Amygdala (tissue), 56 donors: ENCODE measurements at places on chromosomes 12 and 14.
A peak's percentile ranks its signal among the peaks of the same experiment; 100 is the strongest.

DNA sequence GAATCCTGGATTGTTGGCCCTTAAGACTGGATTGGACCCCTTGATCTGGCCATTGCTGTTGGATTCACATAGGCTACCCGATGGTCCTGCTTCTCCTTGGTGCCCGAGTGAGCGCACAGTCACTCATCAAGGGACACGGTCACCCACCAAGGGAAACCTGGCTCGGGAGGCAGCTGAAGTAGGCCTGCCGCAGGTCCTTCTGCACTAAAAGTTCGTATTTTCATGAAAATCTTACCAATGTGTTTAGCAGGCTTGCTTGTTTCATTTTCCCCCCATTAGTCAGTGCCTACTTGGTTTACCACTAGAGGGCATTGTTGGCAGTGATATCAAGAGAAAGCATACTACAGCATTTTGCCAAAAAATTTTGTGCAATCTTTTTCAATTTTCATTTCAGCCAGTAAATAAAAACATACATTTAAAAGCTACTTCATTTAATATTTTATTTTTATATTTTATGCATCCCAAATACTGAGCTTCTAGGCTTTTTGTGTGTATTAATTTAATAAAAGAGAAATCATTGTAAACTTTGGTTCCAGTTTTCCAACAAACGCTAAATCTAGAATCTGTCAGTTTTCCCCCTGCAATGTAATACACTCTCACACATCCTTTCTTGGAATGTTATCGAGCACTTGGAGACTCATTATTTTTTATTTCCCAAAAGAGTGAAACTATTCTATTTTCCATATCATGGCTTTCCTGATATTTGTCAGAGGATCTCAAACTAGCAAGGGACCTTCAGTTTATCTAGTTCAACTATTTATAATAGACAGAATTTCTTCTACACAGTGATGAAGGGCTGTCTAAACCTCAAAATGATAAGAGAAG, 116.7 kb downstream of the LMNTD1 start:
- DNase-seq: no peak

DNA sequence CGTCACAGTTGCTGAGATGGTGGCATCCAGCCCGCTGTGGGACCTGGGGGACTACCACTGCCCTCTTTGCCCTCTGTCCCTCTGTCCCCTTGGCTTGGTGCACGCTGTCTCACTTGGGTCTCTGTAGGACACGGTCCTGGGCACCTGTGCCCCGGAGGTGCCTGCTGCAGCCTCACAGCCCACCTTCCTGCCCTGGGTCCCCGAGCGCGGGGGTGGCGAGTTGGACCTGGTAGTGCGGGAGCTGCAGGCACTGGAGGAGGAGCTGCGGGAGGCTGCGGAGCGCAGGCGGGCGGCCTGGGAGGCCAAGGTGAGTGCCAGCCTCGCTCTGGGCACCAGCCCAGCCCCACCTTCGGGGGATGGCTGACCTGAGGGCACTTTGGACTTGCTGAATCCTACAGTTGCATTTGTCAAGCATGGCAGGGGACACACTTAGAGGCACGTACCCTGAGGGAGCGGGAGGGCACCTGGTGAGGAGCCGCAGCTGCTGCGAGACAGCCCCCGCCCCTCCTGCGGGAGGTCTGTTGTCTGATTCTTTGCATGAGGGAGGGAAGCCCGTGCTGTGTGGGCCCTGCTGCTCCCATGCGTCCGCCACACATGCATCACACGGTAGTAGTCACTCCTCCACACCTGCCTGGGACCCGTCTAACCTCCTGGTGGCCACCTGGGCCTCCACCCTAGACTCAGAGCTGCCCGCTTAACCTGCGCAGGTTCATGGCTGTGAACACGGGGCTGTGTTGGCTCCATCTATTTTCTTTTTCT, 6.8 kb downstream of the TEDC1 start:
- no peak for DNase-seq

DNA sequence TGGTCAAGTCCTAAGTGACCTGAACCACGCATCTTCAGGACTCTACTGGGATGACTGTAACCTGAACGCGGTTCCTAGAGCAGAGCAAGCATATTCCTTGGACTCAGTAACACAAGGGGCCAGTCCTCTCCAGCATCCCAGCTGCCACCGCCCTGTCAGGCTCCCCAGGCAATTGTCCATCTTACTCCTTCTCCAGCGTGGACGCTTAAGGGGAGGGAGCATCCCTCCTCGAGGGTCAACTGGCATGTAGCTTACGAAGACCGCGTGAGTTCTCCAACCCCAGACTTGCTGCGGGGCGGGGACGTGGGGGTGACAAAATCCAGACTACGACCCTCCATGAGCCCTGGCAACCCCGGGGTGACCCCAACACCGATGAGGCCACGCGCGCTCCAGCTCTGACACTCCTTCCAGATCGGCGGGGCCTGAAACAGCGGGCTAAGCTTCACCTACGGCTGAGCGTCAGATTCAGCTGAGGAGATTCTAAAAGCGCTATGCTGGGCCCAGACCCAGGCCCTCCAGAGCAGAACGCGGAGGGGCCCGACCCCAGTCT, 846 bp upstream of the MTHFD1 start:
- DNase-seq: no peak

GRCh38 chr12:89884416-89884898, 175.8 kb upstream of the ATP2B1 start:
- no peak for DNase-seq

DNA sequence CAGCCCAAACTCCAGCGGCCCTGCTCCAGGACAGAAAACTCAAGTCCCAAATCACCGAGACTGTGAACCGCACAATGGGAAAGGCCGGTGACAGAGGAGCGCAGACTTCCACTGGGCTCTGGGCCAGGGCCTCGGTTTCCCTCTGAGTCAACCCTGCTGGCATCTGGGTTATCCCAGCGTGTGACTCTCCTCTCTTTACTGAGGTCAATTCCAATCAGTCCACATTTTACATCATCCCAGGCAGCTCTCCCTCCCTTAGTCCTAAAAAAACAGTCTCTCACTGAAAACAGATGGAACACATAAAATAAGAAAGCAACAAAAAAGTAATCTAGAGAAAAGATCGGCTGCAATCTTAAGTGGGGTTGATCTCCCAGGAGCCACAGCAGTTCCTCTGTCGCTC, 36.9 kb downstream of the ITPK1 start:
- DNase-seq: no peak

- DNase-seq: no peak
These were observed 342.2 kb upstream of the SFSWAP start for GRCh38 chr12:131368668-131369071.

- DNase-seq: no peak
These were observed 20.2 kb upstream of the PPP1R13B start for GRCh38 chr14:103867523-103867953.

- DNase-seq: no peak
These were observed 48.2 kb upstream of the LRFN5 start for GRCh38 chr14:41558490-41558889.

- no peak for DNase-seq
These were observed 220.3 kb downstream of the MON2 start for GRCh38 chr12:62686938-62687337.

DNA sequence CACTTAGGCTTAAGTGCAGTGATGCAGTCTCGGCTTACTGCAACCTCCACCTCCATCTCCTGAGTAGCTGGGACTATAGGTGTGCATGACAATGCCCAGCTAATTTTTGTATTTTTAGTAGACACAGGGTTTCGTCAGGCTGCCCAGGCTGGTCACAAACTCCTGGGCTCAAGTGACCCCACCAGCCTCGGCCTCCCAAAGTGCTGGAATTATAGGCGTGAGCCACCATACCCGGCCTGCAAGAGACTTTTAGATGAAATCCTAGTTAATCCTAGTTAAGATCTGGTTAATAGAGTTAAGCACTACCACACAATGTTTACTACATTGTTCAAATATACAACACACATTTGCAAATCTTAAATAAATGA, 196.5 kb upstream of the AMIGO2 start:
- DNase-seq: no peak

GRCh38 chr12:31353750-31354708, 28.1 kb upstream of the SINHCAF start:
- DNase-seq: peak; percentile 5

DNA sequence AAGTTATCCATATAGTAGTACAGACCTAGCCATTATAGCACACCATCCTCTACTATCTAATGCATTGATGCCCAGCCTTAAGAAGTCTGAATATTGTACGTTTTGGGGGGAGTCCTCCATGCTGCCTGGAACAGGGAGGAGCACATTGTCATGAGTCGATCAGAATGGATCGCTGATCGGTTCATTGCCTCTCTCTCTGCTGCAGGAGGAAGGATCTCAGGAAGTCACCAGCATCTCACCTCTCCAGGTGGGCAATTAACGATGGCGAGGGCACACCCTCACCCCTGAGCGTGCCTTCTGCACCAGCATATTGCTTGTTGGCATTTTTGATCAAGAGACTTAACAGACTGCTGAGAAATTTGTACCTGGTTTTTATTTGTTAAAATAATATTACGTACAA, 11.5 kb downstream of the CCND2 start:
- DNase-seq: no peak

DNA sequence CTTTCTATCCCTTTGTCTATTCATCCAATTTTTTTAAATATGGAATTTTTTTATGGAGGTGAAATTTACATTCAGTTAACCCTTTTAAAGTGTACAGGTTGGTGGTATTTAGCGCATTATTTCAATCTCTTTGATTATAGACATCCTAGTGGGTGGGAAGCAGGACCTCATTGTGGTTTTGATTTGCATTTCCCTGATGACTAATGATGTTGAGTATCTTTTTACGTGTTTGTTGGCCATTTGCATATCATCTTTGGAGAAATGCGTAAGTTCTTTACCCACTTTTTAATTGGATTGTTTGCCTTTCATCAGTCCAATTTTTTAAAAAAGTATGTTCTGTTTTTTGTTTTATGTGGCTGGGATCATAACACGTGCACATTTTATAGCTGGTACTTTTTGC, 20.8 kb downstream of the PAPLN start:
- DNase-seq: no peak

DNA sequence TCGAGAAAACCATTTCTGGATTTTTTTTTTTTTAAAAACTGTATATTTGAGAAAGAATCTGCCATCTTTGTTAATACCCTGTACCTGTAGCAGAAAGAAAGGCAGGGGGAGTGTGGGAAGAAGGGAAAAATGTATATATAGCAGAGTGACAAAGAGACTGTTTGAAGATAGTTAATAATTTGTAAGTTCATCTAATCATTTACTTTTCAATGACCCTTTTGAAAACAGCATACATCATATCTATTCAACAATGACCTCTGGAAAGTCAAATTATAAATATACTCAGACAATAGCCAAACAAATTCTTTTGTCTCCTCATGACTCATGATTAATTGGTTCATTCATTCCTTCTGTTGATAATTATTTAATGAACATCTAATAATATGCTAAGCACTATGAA, 10.9 kb upstream of the CPM start:
- DNase-seq: no peak

- DNase-seq: no peak
These were observed 200.3 kb upstream of the NPAS3 start for GRCh38 chr14:32738206-32738871.

- peak; percentile 53 for DNase-seq
These were observed 428.1 kb downstream of the NRXN3 start for GRCh38 chr14:78598046-78598920.

DNA sequence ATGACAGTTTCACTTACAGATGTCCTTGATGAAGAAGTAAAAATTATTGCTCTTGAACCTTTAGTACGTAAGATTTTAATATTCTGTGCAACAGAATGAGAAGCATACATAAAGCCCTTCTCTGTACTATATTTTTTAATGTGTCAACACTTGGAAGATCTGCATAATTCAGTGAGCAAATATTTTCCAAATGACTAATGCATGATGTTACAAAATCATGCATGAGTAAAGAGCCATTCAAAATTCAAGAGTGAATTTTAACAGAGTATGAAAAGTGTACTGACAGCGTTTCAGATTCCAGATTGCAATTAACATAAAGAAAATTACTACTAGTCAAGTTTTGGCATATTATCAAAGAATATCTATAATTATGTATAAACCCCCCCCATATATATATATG, 101.4 kb upstream of the BBS10 start:
- DNase-seq: no peak

- no peak for DNase-seq
These were observed 92.7 kb upstream of the DCD start for GRCh38 chr12:54740882-54741281.

- no peak for DNase-seq
These were observed 21.6 kb upstream of the CAMKK2 start for GRCh38 chr12:121318121-121318520.

DNA sequence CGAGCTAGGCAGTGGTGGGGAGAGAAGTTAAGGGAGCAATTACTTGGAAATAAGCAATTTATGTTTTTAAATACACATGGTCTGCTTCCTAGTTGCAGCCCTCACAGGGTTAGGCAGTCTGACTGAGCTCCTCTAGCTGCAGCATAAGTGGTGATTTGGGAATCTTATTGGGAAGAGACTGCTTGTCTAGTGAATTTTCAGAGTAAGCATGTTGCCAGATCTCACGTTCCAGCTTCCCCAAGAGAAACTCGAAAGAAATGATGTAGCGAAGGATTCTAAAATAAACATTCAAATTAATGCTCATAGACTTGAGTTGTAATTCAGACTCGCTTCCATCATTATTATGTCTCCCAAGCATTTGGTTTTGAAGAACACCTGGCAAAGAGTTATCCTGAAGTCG, 440.2 kb downstream of the ATP23 start:
- DNase-seq: no peak

GRCh38 chr12:58925111-58925611, 4.9 kb upstream of the LRIG3 start:
- no peak for DNase-seq

GRCh38 chr14:97264516-97265230, 467.5 kb downstream of the VRK1 start:
- DNase-seq: no peak

DNA sequence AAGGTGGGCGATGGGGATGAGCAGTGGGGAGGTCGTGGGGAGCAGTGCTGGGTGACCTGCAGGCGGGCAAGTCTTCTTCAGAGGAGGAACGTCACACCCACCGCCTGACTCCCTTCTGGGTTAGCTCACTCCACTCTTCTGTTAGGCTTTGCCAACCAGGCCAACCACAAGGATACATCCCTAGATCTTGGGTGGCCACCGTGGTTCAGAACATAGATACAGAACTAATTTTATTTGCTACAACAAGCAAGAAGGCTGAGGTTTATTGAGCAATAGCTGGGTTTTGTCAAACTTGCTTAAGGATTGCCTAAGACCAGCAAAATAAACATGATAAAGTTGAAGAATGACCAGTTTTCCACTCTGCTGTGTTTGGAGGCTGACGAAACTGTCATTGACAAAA, 109.4 kb downstream of the DACT1 start:
- DNase-seq: peak; percentile 21
